Stimulated activated CD4-positive, alpha-beta T cell treated with anti-CD3 and anti-CD28 coated beads, Interleukin-4, amount 100 ng/mL, for 4 hours (primary cell): ENCODE measurements at places on chromosomes 7 and 10.

DNA sequence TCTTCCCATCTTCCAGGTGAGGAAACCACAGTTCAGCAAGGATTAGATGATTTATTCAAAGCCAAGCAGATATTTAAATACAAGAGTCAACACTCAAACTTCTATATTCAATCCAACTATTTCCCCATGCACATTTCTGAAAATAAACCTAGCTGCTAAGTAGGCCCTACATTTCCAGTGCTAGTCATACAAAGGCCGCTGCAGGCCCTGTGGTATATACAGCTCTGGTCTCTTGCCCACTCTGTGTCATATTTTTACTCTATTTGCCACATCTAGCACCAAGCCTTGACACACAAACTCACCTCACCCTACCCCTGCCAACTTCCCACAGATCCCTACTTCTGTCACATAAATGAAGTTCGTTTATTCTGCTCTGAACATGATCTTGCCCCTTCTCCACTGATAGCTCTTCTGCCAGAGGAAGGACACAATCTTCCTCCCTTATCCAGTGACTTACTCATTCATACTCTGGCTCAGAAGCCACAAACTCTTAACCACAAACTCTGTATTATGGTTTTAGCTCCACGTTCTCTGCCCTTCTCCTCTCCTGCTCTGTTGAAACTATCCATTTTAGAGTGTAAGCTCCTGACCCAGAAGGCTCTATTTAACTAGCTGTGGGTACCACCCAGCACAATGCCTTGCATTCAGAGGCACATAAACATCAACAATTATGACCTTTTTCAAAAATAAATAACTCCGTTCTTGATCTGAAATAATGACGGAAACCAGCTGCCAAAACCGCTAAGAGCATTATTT, 180.7 kb downstream of the CPEB3 start:
- DNase-seq, result no peak

- no peak for DNase-seq
Measured at GRCh38 chr10:79376078-79376628, 28.9 kb downstream of the PPIF start.

DNA sequence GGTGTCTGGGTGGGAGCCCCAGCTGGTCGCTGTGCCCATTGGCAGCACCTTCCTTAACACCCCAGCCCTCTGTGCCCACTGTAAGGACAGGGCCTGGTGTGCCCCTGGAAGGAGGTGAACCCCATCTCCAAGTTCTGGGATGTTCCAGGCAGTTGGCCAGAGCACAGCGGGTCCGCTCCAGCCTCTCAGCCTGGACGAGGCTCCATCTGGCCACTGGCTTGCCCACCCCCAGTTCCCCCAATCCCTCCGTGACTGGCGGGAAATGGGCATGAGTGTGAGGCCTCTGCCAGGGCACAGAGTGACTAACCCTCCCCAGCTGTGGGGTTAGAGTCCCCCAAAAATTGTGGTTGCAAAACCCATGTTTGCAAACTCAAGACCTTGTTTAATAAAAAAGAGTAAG, 15.6 kb downstream of the GRIFIN start:
- DNase-seq, result no peak

- no peak for DNase-seq
Measured at GRCh38 chr10:75801121-75801520, 369.7 kb downstream of the LRMDA start.

GRCh38 chr7:35700333-35700732, 5.4 kb upstream of the HERPUD2 start:
- no peak for DNase-seq

DNA sequence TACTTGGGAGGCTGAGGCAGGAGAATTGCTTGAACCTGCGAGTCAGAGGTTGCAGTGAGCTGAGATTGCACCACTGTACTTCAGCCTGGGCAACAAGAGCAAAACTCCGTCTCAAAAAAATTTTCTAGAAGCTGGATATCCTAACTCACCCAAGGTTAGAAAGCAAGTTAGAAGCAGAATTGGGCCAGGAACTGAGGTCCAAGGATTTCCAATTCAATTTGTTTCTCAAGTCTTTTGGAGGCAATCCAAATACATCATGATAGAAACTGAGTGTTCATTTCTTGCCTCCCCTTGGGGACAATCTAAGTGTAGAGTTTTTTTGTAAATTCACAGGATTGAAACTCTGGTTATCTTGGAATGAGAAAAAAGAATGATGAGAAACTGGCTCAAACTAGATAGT, 45.5 kb downstream of the LAMB1 start:
- no peak for DNase-seq

- DNase-seq, result no peak
Measured at GRCh38 chr7:471866-472639, 47.6 kb downstream of the PDGFA start.

GRCh38 chr7:130875265-130875741, 141.3 kb upstream of the KLF14 start:
- DNase-seq, result no peak

- no peak for DNase-seq
Measured at GRCh38 chr10:80455461-80456349, 1.6 kb downstream of the TSPAN14 start.

- peak; percentile 92 for DNase-seq
Measured at GRCh38 chr7:76166404-76167255, 35.1 kb upstream of the SRRM3 start.
